Naive thymus-derived CD8-positive, alpha-beta T cell (primary cell): ENCODE measurements at places on chromosomes 11 and 22.

DNA sequence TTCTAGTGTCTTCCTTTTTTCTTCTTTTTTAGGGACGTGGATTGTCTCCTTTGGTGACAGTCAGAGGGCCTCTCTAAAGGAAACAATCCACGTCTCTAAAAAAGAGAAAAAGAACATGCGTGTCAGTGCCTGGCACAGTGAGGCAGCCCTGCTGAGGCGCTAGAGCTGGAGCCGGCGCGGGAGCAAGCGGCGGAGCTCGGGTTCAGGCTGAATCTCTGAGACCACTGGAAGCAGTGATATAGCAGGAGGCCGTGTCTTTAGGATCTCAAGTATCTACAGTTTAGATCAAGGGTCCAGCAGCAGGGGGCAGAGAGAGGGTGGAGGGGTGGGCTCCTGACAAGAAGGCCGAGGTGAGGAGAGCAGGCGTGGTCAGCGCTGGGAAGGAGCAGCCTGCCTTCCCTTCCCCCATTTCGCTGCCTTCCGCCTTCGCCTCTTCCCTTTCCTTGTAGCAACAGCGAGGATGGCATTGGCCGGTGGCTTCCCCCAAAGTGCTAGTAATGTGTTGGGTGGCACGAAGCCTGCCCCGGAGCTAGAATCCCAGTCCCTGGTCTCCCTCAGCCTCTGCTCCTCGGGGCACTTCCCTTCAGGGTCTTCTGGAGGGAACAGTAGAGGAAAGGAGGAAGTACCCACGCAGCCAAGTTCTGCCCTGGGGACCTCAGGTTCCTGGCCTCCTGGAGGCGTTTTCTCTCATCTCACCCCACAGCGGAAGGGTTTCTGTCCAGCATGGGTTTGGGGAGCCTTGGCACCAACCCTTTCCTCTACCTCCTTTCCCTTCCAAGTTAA lies 28.2 kb upstream of the RAB1B start:
- no peak for DNase-seq

DNA sequence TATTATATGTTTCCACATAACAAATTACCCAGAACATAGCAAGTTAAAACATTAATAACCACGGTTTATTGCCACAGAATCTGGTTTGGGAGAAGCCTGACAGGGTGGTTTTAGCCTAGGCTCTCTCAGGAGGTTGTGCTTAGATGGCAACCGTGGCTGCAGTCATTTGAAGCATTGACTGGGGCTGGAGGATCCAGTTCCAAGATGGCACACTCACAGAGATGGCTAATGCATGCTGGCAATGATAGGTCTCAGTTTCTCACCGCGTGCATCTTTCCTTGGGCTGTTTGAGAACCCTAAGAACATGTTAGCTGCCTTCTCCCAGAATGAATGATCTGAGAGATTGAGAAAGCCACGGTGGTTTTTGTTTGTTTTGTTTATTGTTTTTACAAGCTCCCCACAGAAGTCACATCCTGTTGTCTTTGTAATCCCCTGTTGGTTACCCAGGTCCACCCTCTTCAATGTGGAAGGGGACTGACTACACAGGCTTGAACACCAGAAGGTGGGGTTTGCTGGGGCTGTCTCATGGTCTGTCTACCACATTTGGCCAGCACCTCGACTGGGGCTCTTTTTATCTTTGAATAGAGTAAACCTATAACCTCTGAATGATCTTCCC lies 36.6 kb upstream of the GRAMD1B start:
- DNase-seq = no peak

DNA sequence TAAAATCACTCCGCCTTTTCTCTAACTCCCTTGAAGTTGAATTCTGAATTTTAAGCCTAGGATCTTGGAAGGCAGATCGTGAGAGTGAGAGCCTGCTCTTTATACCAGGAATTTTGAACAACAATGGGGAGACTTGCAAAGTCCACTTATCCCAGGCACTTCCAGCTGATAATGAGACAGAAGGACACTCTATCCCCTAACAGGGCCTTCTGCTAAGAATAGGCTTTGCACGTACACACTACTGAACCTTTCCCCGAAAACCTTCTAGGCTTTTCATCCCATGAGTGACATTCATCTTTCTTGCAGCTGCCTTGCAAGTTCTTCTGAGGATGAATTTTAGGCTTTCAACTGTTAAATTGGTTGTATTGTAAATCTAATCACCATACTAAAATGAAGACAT lies 44.0 kb upstream of the WT1 start:
- DNase-seq = no peak

- no peak for DNase-seq
These were observed 13.3 kb downstream of the DGAT2 start for GRCh38 chr11:75781831-75782230.
